ENCODE measurements at places on chromosomes 5 and 9. TPM values are rescaled to one million over a fixed set of nuclear protein-coding genes. Genes with fewer than 3 reads are reported as not detected.

SLC34A3 gene
- total RNA-seq: 0.07 TPM

BHMT2 gene
- not detected for total RNA-seq

PCDHB4 gene
- 0.05 TPM for total RNA-seq

OCLN gene
- 11.7 TPM for total RNA-seq

PURA gene
- 5.9 TPM for total RNA-seq

LHFPL2 gene
- 39.0 TPM for total RNA-seq

MTMR12 gene
- 16.9 TPM for total RNA-seq

PCDH12 gene
- not detected for total RNA-seq

CMYA5 gene
- total RNA-seq: 0.12 TPM

RALGDS gene
- 28.8 TPM for total RNA-seq

ARHGAP26 gene
- total RNA-seq: 9.2 TPM

TLR4 gene
- 0.31 TPM for total RNA-seq

MZB1 gene
- not detected for total RNA-seq

PROB1 gene
- 0.19 TPM for total RNA-seq

PCDHGB4 gene
- total RNA-seq: 0.93 TPM

LTC4S gene
- not detected for total RNA-seq

HMCN2 gene
- 0.04 TPM for total RNA-seq

SURF2 gene
- 45.6 TPM for total RNA-seq
